Forelimb muscle (tissue), 1 donor: ENCODE measurements at places on chromosomes 16 and 17.

GRCh38 chr16:75065149-75065505, 51.5 kb downstream of the LDHD start:
- no peak for DNase-seq

DNA sequence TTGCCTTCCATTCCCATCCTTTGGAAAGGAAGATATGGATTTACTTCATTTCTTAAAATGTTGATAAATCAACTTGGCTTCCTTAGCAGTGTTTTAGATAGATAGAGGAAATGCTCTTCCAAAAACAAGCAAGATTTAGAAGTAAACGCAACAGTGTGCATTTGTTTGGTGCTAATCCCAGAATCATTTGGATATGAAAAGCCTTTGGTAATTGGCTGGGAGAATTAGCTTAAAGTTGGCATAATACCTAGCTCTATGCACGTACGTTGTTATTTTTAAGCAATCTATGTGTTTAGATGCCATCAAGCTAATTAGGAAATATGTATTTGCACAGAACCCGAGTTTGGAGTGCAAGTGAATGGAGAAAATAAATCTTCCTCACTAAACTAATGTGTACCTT, 415.3 kb downstream of the GRIN2A start:
- no peak for DNase-seq

GRCh38 chr16:81487301-81487720, 42.7 kb downstream of the CMIP start:
- DNase-seq = no peak

DNA sequence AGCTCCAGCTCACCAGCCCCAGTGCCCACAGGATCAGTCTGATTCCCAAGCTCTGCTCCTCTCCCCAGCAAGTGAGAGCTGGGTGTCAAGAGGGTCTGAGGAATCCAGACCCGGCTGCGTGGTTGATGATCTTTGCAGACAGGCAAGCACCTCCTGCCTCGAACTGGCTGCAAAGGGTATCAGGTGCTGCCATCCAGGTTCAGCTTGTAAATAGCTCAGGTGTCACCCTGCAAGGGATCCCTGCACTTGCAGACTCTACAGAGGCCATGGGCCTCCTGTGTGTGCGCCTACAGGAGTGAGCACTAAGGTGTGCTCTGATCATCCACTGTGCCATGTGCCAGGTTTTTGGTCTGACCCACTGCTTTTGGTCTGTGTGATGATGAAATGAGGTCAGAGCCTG, 16.2 kb downstream of the DEXI start:
- no peak for DNase-seq

GRCh38 chr17:18172531-18173278, 10.9 kb upstream of the ALKBH5 start:
- DNase-seq = no peak

GRCh38 chr17:52376137-52376536, 217.6 kb upstream of the CA10 start:
- DNase-seq = no peak

DNA sequence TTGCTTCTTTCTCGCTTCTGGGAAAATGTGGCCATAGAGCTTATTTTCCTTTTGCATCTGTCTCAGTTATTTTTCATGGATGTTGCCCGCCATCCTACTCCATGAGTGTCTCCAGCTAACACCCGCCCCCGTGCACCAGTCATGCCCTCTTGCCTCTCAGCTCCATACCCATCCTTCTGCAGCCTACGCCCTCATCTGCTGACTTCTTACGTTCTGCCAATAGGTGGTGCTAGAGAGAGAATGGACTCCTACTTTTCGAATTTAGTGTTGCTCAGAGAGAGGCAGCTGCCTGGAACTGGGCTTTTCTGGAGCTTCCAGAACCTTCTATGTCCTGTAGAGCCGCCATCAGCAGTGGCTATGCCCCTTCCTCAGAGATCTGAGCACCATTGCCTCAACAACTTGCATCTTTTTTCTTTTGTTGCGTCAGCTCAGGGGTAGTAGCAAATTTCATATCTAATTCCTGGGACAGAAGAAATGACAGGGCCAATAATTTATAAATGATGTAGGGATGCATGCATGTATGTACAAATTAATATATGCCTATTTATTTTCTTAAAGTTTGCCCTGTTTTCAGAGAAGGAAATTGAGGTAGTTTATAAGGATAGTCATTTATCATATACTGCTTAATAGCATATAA, 119.7 kb upstream of the MYOCD start:
- no peak for DNase-seq

DNA sequence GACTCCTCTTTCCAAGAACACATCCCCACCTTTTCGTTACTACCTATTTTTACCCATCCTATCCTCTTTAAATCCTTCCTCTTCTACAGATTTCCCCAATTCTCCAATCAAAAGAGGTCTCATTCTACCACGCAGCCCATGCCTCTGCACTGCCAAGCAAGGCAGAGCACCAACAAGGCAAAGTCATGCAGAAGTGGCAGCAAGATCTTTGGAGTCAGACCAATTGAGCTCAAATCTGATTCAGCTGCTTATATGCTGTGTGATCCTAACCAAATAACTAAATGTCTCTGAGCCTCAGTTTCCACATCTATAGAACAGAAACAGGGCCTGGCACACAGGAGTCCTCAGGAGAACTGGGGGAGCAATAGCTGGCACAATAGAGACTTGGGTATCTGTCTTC, 41.0 kb downstream of the TOM1L2 start:
- DNase-seq = no peak

- DNase-seq = no peak
Measured at GRCh38 chr17:60802377-60802776, 124.7 kb downstream of the BCAS3 start.
